ENCODE measurements at places on chromosomes 1 and 21.

- no peak for DNase-seq
Observed at GRCh38 chr1:3628445-3628844, 3.6 kb downstream of the TPRG1L start.

- DNase-seq, result no peak
Observed at GRCh38 chr1:203556047-203556851, 62.3 kb downstream of the OPTC start.

GRCh38 chr1:25467616-25468015 lies 36.9 kb downstream of the MACO1 start:
- no peak for DNase-seq

- DNase-seq, result no peak
Observed at GRCh38 chr21:15060543-15061175, 4.1 kb downstream of the NRIP1 start.

GRCh38 chr1:244012202-244012601 lies 38.9 kb upstream of the ZBTB18 start:
- no peak for DNase-seq

DNA sequence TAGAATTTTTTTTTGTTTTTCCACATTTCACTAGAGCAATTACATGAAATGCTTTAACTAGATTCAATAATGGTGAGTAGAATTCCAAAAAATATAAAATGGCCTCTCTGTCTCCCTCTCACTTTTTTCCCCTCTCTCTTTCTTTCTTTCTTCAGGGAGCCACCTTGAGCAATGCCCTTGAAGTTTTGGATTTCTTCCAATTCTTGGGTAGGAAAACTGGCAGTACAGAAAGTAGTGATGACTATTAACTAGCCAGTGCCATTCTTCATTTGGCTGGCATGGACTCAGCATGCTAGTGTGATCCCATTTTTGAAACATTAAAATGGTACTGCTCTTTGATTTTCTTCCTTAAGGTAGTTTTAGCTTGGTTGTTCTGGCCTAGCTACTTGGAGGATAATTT lies 4.5 kb upstream of the FNBP1L start:
- no peak for DNase-seq

DNA sequence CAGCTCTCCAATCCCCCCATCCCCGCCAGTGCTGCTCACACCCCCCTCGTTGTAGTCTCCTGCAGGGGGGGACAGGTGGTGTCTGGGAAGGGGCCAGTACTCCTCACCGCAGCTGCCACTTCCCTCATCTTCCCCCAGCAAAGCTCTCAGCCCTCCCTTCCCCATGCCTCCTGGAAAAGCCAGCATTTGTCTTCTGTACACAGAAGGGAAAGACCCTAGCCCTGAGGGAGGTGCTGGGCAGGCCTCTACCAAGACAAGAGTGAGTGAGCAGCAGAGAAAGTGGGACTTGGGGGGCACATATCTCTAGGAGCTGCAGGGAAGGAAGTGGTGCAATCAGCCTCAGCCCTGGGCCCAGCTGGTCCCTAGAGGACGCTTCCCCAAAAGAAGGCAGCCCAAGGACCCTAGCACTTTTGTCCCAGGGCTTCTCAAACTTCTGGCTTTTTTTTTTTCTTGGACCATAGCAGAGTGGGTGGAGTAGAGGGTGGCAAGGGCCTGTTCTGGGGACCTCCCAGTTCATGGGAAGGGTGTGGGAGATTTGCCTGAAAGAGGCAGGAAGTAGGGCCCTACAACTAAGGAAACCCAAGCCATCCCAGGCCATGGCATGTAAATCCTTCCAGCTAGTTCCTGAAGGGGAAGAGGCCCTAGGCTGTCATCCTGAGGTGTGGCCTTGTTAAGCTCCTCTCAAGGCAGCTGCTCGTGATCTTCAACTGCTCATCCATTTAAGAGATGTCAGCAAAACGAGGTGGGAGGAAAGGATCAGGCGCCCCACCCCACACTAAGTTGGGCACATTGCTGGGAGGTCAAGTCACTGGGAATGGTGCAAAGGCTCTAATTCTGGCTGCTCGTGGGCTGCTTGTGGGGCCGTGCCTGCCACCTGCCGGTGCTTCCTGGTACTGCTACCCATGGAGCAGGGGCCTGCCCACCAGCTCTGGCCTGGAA lies 12.6 kb downstream of the ZC3H12A start:
- DNase-seq, result peak; percentile 56

DNA sequence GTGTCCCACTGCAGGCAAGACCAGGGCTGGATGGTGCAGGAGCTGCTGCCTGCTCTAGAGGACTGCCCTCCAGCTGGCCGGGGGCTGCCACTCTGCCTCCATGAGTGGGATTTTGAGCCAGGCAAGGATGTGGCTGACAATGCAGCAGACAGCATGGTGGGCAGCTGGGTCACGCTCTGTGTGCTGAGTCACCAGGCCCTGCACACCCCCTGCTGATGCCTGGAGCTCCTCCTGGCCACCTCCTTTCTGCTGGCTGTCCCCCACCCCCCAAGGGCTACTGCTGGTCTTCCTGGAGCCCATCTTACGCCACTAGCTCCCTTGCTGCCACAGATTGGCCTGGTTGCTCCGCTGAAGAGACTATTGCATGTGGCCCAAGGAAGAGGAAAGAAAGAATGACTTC lies 3.9 kb upstream of the ZSCAN20 start:
- no peak for DNase-seq

DNA sequence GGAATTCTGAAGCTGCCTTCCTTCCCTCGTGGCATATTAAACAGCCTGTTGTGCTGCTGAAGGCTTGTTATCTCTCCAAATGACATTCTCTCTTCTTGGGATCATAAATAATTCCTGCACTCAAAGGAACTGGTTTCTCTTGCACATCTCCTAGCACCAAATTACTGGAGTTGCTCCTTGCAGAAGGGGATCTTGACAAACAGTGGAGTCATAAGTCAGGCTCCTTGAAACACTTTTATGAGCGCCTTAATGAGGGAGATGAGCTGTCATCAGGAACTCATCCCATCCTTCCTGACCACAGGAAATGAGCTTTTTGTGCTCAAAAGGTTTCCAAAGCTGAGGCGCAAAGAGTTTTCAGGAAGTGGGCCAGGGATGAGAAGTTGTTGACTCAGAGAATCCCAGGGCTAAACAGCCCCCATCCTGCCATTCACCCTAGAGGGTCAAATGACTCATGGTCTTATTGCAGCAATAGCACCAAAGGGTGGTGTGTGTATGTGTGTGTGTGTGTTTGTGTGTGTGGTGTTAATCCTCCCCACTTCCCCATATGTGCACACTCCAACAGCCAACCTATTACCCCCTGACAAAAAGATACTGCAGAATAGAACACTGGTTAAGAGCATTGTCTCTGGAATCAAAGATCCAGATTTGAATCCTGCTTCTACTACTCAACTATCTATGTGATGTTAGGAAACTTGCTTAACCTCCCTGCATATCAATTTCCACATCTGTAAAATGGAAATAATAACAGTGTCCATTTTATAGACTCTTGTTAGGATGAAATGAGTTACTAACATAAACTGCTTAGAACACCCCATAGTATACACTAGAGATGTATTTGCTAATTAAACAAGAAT lies 2.8 kb upstream of the PHC2 start:
- no peak for DNase-seq
